ENCODE measurements at places on chromosomes 2 and 18. TPM values are rescaled to one million over a fixed set of nuclear protein-coding genes. Genes with fewer than 3 reads are reported as not detected.

DNA sequence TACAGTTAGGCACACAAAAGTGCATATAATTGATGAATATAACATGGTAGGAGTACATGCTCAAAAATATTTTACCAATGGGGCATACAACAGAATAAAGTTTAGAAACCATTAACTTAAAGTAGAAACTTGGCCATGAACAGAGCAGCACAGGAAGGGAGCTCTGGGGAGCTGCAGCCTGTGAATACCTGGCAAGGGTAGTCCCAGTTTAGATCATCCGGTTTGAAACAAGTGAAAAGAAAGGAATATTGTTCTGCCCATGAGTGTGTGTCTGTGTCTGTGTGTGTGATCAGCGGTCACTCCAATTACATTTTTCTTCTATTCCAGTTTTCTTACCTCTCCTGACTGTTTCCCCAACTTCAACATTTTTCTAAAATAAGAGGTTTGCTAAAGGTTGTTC is 233.0 kb downstream of the ALK start:
- no peak for DNase-seq

Gene FAM228A
- total RNA-seq, result 1.0 TPM

Gene STARD6
- not detected for total RNA-seq

DNA sequence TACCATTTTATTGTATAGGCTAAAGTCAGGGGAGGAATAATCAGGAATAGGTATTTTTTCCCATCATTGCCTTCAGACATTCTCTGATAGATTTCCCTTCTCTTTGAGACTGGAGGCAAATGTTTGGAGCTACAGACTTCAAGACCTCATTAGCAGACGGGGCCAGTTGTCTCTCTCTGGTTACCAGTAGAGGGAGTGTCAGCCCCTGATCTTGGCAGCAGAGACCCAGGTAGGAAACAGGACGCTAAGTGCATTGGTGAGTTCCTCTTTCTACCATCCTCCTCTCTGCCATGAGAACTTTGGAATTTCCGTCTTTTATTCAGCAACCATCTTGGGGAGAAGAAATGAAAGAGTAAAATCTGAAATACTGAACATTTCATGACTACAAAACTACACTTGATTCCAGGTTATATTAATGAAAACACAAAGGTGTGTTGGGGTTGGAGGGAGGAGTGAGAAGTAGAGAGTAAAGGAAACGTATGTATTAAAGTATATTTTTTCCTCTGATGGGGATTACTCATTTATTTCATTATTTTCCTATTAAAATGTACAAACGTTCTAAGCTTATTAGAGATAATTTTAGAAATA is 186.2 kb upstream of the GCFC2 start:
- DNase-seq, result peak; percentile 25

DNA sequence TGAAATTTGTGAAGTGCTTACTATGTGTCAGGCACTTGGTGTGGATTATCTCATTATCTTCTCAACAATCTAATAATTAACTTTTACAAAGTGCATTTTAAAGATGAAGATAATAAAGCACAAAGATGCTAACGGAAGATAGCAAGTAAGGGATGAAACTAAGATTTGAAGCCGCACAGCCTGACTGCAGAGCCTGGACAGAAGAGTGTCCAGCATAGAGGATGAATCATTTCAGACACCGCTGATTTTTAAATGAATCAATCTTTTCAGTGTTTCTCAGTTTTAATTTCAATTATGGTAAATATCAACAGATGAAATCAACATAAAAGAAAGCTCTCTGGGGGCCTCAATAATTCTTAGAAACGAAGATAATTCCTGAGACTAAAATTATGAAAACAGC is 24.5 kb upstream of the STAM2 start:
- DNase-seq, result no peak

Measured in mucosa of gallbladder (tissue), 1 donor.